ENCODE measurements at places on chromosomes 7 and 10.

- DNase-seq = no peak
These were observed 66.0 kb downstream of the ELMO1 start for GRCh38 chr7:37382546-37383088.

GRCh38 chr10:109633846-109634245 is 289.5 kb downstream of the XPNPEP1 start:
- no peak for DNase-seq

DNA sequence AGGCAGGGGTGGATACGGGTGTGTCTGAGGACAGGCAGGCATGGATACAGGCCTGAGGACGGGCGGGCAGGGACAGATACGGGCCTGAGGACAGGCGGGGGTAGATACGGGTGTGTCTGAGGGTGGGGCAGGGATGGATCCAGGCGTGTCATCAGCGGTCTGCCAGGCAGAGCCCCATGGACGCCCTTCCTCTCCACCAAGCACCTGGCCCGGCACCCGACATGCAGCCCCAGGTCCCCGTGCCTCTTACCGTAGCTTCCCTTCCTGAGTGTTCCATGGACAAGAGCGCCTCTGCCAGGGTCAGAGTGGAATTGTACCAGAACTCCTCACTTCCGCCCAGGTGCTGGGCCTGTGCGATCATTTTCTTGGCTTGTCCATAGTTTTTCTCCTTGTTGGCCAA is 74.6 kb upstream of the NKX6-2 start:
- no peak for DNase-seq

- no peak for DNase-seq
These were observed 10.4 kb upstream of the FAM170B start for GRCh38 chr10:49144058-49144720.

Measured in head of caudate nucleus (tissue), 42 donors.